ENCODE measurements at places on chromosomes 2 and 18.

GRCh38 chr2:28276807-28277206 is 115.9 kb upstream of the FOSL2 start:
- no peak for DNase-seq

DNA sequence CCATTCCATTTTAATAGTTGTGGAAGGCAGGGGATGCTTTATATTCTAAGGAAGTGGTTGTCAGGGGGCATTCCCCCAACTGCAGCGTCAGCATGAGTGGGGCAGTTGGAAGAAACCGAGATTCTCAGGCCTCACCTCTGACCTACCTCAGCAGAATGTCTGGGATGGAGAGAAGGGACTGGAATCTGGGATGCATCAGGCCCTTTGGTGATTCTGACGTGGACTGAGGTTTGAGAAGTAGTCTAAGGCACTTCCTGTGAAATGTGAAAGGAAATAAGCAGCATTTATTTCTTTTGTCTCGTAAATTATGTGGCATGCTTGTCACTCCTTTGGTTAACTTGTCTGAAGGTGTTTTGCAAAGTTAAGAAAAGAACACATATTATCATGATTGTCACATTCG is 540.7 kb upstream of the NETO1 start:
- no peak for DNase-seq

- DNase-seq: no peak
Observed at GRCh38 chr2:160783474-160783873, 289.9 kb upstream of the RBMS1 start.

DNA sequence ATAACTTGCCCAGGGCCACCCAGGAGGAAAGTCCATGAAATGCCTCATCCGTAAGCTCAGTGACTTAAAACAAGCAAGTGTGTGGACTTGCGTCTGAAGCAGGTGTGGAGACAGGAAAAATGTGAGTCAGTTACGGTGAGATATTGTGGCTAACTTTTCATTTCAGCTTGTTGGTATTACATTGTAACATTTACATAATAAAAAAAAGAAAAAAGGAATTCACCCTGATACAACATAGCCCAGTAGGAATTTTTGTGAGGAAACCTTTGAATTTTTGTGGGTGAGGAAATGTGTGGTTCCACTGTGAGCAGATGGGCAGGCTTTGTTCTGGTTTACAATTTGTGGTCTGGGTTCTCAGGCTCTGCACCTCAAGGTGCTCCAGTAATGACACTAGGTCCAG is 33.7 kb upstream of the LYPD6B start:
- DNase-seq: no peak

GRCh38 chr18:8008033-8008432 is 440.9 kb downstream of the PTPRM start:
- no peak for DNase-seq
